ENCODE measurements at places on chromosomes 6 and 20.

- DNase-seq = no peak
Observed at GRCh38 chr20:47638851-47639250, 137.2 kb downstream of the NCOA3 start.

- DNase-seq = no peak
Observed at GRCh38 chr6:14339172-14339571, 221.6 kb downstream of the CD83 start.

GRCh38 chr20:45918182-45918737 is 6.3 kb upstream of the PLTP start:
- DNase-seq = no peak

GRCh38 chr6:53627391-53628218 is 38.0 kb downstream of the KLHL31 start:
- DNase-seq = no peak

DNA sequence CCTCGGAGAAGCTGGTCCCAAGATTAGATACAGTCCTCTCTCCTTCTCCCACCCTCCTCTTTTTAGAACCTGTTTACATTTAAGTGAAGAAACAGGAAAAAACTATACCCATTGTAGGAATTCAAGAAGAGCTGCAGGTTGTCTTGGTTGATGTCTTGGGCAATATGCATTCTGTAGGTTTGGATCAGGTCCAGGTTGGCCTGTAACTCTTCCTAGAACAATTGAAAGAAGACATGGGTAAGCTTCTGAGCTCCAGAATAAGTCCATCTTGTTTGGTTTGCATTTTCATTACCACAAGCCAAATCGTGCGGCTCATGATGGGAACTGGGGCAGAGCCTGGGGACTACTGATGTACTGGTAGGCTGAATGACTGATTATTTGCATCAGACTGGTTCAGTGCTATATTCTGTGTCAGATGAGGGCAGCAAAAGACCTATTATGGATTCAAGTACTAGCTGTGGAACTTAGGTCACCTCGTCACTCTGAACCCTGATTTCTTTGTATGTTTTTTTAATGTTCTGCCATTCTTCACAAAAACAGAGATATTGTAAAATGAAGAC is 20.3 kb upstream of the SLA2 start:
- no peak for DNase-seq

GRCh38 chr6:26489996-26490964 is 9.8 kb upstream of the BTN1A1 start:
- DNase-seq = no peak

DNA sequence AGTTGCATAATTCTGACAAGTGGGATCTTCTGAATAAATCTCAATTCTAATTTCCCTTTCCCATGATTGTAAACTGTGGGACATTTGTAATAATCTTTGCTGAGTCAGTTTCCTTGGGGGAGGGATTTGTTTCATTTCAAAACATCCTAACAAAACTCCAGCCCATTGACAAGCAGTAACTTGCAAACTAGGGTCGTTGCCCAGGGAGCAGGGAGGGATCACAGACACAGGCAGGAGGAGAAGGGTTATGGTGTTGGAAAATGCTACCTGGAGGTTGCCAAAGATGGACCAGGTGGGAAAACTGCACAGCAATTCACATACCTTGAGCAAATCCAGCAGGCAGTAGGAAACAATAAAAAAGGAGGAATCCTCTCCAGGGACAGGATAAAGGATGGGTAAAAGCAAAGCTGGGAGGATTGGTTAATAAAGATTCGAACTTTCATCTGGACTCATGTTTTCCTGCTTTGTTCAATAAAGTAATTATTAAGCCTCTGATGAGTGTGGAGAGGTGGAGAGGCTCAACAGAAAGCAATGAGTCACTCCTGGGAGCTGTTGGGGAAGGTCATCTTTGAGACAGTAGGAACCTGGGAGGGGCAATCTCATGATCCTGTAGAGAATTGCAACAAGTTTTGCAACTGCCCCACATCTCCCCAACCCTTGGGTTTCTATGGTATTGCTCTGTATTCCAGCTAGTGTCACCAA is 87.3 kb upstream of the AKIRIN2 start:
- DNase-seq = no peak

DNA sequence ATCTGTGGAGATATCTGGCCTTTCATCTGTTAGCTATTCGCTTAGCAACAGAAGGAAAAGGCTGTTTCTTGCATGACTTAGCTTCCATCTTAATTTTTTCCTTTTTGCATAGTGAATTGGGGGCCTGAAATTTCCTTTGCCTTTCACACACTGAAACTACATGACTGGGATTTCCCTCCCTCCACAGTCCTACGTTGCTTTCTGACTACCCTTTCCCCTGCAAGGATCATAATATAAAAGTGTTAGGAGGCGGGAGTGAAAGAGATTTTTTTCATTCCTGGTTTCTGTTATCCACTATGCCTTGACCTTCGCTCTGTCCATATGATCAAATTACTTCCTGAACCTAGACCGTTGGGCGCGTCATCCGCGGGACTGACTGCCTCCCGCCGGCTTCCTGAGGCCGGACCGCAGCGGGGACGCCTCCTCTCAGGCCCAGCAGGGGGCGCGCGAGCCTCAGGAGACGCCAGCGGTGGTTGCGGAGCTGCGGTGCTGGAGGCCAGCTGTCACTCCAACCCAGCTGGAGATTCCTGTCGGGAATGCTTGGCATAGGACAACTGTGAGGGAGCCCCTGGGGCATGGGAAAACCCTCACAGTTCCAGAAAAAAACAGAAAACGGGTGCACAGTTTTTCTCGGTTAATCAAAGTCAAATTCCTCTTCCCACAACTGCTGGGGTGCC is 55.6 kb downstream of the MEP1A start:
- peak; percentile 75 for DNase-seq

GRCh38 chr6:110814102-110815014 is 911 bp downstream of the CDK19 start:
- DNase-seq = peak; percentile 45

GRCh38 chr6:28167068-28167467 is 25.4 kb downstream of the ZKSCAN8 start:
- no peak for DNase-seq

DNA sequence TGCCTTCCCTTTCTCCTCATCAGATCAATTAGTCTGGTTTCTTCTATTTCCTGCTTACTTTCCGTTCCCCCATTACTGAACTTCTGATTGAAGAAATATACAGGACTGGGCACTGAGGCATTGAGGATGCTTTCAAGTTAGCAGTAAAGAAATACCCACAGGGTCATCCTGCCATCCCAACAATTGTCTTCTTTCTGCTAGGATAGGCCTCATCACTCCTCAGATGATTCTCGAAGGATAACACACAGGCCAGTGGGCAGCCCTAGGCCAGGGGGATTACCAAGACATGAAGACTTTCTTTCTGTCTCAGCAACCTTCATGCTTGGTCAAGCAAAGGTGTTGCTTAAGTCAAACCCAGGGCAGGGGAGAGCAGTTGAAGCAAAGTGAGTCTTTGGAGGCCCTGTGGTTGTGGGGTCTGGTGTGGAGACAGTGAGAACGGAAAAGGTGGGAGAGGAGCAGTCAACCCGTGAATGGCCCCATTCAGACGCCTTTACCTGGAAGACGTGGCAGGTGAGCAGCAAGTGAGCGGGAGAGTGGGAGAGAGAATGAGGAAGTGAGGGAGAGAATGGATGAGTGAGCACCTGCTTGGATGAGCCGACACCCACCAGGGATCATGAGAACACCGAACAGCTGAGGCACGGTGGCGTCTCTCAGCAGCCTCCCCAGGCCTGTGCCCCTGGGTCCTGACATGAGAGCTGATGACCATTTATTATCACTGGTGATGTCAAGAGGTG is 462.9 kb downstream of the PREX1 start:
- no peak for DNase-seq

DNA sequence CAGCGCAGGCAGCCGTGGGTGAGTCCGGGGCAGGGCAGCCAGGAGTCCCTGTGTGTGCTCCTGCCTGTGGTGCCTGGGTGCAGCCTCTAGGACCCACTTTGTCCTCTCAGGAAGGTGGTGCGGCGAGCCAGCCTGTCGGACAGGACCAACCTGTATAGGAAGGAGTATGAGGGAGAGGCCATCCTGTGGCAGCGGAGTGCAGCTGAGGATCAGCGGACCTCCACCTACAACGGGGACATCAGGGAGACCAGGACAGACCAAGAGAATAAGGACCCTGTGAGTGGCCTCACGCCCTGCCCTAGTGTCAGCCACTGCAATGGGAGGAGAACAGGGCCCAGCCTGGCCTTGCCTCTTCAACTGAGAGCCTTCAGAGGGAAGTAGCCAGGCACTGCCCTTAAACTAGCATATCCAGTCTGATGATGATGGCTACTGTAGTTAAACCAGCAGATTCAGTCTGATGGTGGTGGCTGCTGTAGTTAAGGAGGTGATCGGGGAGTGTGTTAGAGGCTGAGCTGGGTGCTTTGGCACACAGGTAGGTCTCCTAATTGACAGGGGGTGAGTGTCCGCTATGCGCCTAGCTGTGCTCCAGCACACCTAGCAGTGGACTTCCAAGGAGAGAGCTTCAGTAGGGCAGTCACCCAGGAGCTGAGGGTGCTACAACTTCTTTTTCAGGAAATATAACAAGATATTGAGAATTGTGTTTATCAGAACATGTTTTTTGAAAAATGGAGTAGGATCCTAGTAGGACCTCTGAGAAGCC is 18.1 kb upstream of the FAM83D start:
- DNase-seq = no peak
